H1 (cell line): ENCODE measurements at places on chromosomes 5 and 9.

DNA sequence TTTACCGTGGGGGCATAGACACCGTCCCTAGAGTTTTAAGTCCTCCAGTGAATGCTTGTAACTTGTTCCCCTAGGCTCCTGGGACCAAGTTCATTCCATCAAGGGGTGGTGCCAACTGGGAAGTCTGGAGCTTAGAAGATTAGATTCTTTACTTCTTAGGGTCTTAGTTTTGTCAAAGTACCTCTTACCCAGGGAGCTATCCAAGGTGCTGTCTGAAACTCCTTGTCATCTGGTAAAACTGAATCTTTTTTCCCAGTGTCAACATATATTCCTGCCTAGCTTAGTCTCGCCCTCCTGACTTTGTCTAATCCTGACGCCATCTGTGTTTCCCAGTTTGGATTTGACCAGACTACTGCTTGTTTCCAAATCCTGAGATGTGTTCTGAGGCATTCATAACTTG lies 41.6 kb downstream of the MAMDC2 start:
- H3K4me1 ChIP-seq, result no peaks in the 10 kb centered on the region
- no peak overlapping the region for H3K4me3 ChIP-seq
- no peaks in the 10 kb centered on the region for H3K27me3 ChIP-seq
- DNase-seq, result no peak
- H3K27ac ChIP-seq, result no peak overlapping the region
- H3K36me3 ChIP-seq, result no peaks in the 10 kb centered on the region

DNA sequence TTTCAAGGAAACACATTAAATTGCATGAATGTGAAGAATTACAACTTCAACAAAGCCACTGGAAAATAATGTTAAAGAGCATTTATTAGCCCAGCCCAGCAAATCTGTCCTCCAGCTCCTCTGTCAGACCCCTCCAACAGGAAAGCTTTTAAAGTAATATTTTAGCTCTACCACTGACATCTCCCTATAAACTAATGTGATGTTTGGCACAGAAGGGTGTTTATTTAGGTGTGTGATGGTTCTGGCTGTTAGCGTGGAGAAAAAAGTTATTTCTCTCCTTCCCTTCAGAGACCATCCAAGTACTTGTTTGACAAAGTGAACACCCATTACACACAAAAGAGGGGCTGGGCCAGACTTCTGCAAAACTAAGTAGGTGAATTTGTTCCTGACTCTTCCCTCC lies 111.9 kb upstream of the TARS1 start:
- H3K4me1 ChIP-seq, result no peaks in the 10 kb centered on the region
- H3K27me3 ChIP-seq, result no peaks in the 10 kb centered on the region
- H3K4me3 ChIP-seq, result no peak overlapping the region
- DNase-seq, result no peak

DNA sequence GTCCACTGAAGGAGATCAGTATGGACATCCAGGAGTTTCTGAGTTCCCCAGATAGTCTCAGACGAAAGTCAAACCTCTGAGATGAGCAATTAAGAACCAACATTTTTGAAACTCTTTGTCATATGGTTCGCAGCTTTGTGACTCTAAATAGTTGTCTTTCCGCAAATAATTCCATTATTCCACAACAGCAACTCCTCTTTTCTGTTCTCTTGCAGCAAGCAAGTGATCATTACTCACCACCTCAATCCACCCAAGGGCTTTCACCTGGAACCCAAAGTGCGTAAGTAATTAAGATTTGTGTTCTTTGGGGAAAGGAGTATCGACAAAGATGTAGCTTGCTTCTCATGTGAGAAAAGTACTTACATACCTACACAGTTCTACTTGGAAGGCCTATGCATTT lies 15.6 kb downstream of the MTX3 start:
- H3K27me3 ChIP-seq, result no peaks in the 10 kb centered on the region
- no peak for DNase-seq
- no peak overlapping the region for H3K27ac ChIP-seq

DNA sequence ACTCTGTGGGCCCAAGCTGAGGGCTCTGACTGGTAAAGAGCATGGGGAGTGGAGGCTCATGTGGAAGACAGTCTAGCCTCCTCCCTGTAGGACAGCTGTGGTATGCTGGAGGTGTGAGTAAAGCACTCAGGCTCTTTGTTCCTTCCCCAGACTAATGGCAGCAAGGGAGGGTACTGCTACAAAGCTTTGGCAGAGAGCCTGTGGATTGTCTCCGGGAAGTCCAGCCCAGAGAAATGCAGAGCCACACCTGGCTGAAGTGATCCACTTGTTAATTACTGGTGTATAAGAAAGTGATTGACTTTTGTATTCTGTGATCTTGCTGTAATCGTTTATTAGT lies 161.7 kb downstream of the OXCT1 start:
- peaks cover 4% of the 10 kb centered on the region; the same call in 1 of the 2 replicates for H3K4me1 ChIP-seq
- no peaks in the 10 kb centered on the region for H3K27me3 ChIP-seq
- no peak overlapping the region for H3K27ac ChIP-seq
- no peak overlapping the region for H3K4me3 ChIP-seq
- no peaks in the 10 kb centered on the region for H3K36me3 ChIP-seq

- H3K27me3 ChIP-seq, result peaks cover 13% of the 10 kb centered on the region
- H3K4me1 ChIP-seq, result peaks cover 12% of the 10 kb centered on the region
- H3K27ac ChIP-seq, result no peak overlapping the region
- no peaks in the 10 kb centered on the region for H3K36me3 ChIP-seq
- H3K4me3 ChIP-seq, result peak overlapping the region; percentile 9; the same call in 1 of the 2 replicates
Measured at GRCh38 chr9:87148331-87149104, 201.2 kb upstream of the GAS1 start.

DNA sequence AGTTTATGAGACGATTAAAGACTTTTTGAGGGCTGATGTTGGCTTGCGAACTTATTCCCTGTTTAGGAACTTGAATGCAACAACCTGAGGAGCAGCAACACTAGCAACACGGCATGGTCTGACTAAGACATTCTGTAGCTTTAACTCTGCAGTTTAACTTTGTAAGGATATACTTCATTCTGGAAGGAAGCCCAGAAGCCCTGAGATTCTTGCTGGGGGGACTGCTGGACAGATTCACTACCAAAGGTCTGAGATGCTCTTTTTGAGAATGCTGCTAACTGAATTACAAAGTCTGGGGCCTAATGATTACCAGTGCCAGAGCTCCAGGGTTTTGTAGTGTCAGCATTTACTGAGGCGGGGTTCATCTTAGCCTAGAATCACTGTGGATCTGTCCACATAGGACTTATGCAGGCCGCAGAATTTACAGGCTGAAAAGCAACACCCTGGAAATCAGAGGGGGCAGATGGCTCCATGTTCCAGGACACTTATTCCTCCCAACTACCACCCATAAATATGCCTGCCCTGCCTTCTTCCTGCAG lies 537.1 kb upstream of the CDH18 start:
- H3K36me3 ChIP-seq, result no peaks in the 10 kb centered on the region
- DNase-seq, result no peak
- H3K27ac ChIP-seq, result no peak overlapping the region
- H3K27me3 ChIP-seq, result no peaks in the 10 kb centered on the region
- H3K4me3 ChIP-seq, result no peak overlapping the region

- no peaks in the 10 kb centered on the region for H3K27me3 ChIP-seq
- H3K36me3 ChIP-seq, result no peaks in the 10 kb centered on the region
- no peak for DNase-seq
- H3K4me3 ChIP-seq, result no peak overlapping the region
Measured at GRCh38 chr5:122419142-122419894, 107.3 kb downstream of the SNCAIP start.

DNA sequence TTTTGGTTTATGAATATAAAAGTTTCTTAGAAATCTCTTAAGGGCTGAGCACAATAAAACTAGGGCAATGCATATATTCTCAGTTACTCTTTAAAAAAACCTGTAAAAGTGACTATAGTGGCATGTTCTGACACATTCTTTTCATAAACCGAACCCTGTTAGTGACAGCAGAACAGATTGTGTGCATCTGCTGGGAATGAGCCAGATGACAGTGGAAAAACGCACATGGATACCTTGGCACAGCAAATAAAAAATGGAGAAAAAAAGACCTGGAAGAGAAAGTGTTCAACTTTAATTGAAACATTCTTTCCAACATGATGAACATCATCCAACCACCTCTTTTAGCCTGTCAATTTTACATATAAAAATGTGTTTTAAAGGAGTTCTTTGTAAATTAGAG lies 12.7 kb downstream of the MEF2C start:
- no peak overlapping the region for H3K27ac ChIP-seq
- no peak for DNase-seq
- no peaks in the 10 kb centered on the region for H3K27me3 ChIP-seq
- H3K36me3 ChIP-seq, result no peaks in the 10 kb centered on the region
- H3K4me1 ChIP-seq, result no peaks in the 10 kb centered on the region

- no peaks in the 10 kb centered on the region for H3K4me1 ChIP-seq
- H3K4me3 ChIP-seq, result no peak overlapping the region
- no peaks in the 10 kb centered on the region for H3K36me3 ChIP-seq
- no peak overlapping the region for H3K27ac ChIP-seq
Measured at GRCh38 chr5:16549491-16550206, 67.1 kb downstream of the RETREG1 start.

DNA sequence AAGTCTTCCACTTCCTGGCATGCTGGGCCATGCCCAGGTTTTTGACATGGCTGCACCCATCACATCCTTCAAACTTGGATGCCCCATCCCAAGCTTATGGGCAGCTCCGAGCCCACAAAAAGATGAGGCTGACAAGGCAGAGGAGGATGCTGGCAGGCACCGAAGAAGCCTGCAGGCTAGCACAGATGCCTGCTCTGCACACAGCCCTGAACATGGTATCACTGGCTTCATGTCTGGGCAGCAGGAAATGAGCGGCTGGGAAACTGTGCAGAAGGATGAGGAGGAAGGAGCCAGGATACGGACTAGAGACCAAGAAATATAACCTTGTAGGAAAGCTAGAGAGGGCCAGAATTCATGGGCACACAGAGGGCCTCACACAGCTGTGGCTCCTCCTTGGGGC lies 14.8 kb downstream of the CAMK2A start:
- H3K27me3 ChIP-seq, result peaks cover 2% of the 10 kb centered on the region; the same call in 1 of the 2 replicates
- H3K4me3 ChIP-seq, result no peak overlapping the region
- H3K27ac ChIP-seq, result no peak overlapping the region
- H3K4me1 ChIP-seq, result peaks cover 1% of the 10 kb centered on the region; the same call in 1 of the 2 replicates
- no peaks in the 10 kb centered on the region for H3K36me3 ChIP-seq

GRCh38 chr9:93302586-93303257 lies 118.8 kb downstream of the WNK2 start:
- no peaks in the 10 kb centered on the region for H3K27me3 ChIP-seq
- H3K27ac ChIP-seq, result no peak overlapping the region
- no peak overlapping the region for H3K4me3 ChIP-seq
- no peaks in the 10 kb centered on the region for H3K36me3 ChIP-seq
- H3K4me1 ChIP-seq, result no peaks in the 10 kb centered on the region
- no peak for DNase-seq

DNA sequence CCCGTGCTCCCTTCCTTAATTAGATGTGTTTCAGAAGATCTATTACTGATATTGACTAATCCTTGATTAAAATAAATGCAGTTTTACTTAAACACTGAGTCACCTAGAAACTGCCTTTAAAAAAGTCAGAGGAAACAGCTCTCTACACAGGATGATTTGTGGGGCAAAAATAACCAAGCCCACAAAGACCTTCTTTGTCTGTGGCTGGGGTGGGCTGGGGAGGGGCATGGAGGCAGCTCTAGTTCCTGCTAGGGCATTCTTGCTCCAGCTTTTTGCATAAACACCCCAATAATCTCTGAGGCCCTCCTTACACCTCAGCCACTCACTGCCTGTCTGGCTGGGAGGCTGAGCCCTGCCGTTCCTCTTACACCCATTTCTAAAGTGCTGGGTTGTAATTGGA lies 227.6 kb upstream of the DAP start:
- no peak for DNase-seq
- no peaks in the 10 kb centered on the region for H3K36me3 ChIP-seq
- H3K4me1 ChIP-seq, result peaks cover 7% of the 10 kb centered on the region
- H3K27ac ChIP-seq, result no peak overlapping the region

GRCh38 chr5:14713476-14714390 lies 49.2 kb downstream of the OTULIN start:
- H3K4me3 ChIP-seq, result no peak overlapping the region
- peaks cover 12% of the 10 kb centered on the region for H3K36me3 ChIP-seq
- H3K4me1 ChIP-seq, result no peaks in the 10 kb centered on the region
- no peaks in the 10 kb centered on the region for H3K27me3 ChIP-seq
- no peak for DNase-seq
- no peak overlapping the region for H3K27ac ChIP-seq

DNA sequence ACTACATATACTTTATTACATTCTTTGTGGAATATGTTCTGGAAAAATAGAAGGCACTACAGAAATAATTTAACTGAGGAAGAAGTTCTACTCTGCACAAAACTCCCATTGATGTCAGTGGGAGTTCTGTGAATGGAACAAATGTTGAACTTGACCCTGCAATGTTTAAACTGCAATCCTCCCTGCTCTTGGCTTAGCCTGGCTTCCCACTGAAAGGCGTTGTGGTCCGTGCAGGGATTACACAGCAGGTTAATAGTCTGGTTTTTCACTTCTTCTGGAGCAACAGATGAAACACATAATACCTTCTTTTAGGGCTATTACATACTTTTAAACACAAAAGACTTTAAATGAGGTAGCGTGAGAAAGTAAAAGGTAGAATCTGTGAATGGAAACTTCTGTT lies 12.9 kb upstream of the ERBIN start:
- DNase-seq, result no peak
- H3K27ac ChIP-seq, result no peak overlapping the region
- H3K4me3 ChIP-seq, result no peak overlapping the region
- H3K4me1 ChIP-seq, result no peaks in the 10 kb centered on the region
- H3K27me3 ChIP-seq, result no peaks in the 10 kb centered on the region

DNA sequence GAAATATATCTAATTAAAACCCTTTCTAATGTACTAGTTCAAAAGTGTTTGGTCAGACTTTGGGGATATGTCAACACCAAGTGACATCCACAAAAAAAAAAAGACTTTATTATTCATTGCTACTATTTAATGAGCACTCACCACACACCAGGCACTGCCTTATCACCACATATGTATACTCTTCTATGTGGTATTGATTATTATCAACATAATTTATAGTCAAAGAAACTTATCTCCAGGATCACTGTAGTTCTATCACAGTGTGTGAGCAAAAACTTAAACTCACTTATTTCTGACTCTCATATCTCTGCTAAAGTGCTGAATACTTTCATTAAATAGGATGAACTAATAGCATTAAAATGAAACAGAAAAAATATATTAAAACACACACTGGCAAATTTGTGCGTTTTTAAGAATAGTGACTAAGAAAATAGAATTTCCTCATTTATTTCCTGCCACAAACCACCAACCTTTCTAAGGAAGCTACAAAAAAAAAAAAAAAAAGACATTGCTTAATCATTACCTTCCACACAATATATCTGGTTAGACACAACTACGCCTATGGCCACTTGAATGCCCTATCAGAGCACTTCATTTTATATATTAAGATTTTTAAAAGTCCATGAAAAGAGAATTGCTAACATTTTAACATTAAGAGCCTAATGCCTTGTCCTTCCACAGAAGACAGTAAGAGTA lies 12.8 kb downstream of the SLCO4C1 start:
- H3K4me1 ChIP-seq, result no peaks in the 10 kb centered on the region
- no peak for DNase-seq
- H3K27me3 ChIP-seq, result no peaks in the 10 kb centered on the region
- no peak overlapping the region for H3K27ac ChIP-seq
- H3K4me3 ChIP-seq, result no peak overlapping the region
- no peaks in the 10 kb centered on the region for H3K36me3 ChIP-seq
